ENCODE measurements at places on chromosomes 7 and 10. TPM values are rescaled to one million over a fixed set of nuclear protein-coding genes. Genes with fewer than 3 reads are reported as not detected.

NRAP gene
- total RNA-seq = not detected

CLCN1 gene
- 0.09 TPM for total RNA-seq

SLC16A12 gene
- total RNA-seq = not detected

BICC1 gene
- total RNA-seq = 2.5 TPM

GPR26 gene
- total RNA-seq = not detected

PILRA gene
- total RNA-seq = 2.7 TPM

PTF1A gene
- total RNA-seq = not detected

IDI2 gene
- total RNA-seq = not detected

HOGA1 gene
- 0.36 TPM for total RNA-seq

CNPY4 gene
- total RNA-seq = 27.9 TPM

FAM200A gene
- 10.9 TPM for total RNA-seq

RPEL1 gene
- not detected for total RNA-seq

RNF133 gene
- total RNA-seq = not detected

DNA sequence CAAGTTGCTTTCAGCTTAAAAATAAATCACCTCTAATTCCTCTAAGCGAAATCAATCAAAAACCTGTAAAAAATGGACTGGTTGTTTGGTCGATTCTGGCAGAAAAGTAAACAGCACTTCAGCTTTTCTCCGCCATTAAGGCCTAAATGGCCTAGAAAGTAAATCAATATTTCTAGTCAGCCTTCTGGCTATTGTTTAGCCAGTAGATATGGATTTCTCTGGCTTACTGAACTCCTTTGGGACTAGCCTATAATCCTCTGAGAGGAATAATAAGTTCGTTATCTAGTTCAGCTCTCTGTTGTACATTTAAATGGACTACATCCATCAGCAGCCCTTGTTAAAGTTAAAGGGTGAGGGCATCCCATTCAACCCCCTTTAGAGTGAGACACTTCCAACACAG is 400.1 kb upstream of the ETV1 start:
- no peaks in the 10 kb centered on the region for H3K27me3 ChIP-seq
- H3K36me3 ChIP-seq = no peaks in the 10 kb centered on the region
- H3K4me1 ChIP-seq = peaks cover 9% of the 10 kb centered on the region
- no peak overlapping the region for H3K27ac ChIP-seq

DNA sequence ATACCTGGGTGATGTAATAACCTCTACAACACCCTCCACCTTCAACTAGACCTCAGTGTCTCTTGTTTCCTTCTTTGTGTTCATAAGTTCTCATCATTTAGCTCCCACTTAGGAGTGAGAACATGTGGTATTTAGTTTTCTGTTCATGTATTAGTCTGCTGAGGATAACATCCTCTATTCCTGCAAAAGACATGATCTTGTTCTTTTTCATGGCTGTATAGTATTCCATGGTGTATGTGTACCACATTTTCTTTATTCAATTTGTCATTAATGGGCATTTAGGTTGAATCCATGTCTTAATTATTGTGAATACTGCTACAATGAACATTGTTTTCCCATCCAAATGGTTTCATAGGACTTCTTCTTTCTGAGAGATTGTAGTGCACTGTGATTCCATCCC is 135.7 kb downstream of the MBL2 start:
- no peaks in the 10 kb centered on the region for H3K27me3 ChIP-seq
- H3K27ac ChIP-seq = no peak overlapping the region
- DNase-seq = no peak

GRCh38 chr10:106399112-106399511 is 765.4 kb downstream of the SORCS1 start:
- H3K4me3 ChIP-seq = no peak overlapping the region
- H3K27ac ChIP-seq = peak overlapping the region; percentile 59
- no peaks in the 10 kb centered on the region for H3K36me3 ChIP-seq

- H3K27ac ChIP-seq = no peak overlapping the region
- peak; percentile 88 for DNase-seq
- H3K27me3 ChIP-seq = peaks cover 48% of the 10 kb centered on the region
- H3K36me3 ChIP-seq = no peaks in the 10 kb centered on the region
- H3K4me1 ChIP-seq = peaks cover 7% of the 10 kb centered on the region
- no peak overlapping the region for H3K4me3 ChIP-seq
Measured at GRCh38 chr7:131688738-131689661, 132.6 kb upstream of the PODXL start.

DNA sequence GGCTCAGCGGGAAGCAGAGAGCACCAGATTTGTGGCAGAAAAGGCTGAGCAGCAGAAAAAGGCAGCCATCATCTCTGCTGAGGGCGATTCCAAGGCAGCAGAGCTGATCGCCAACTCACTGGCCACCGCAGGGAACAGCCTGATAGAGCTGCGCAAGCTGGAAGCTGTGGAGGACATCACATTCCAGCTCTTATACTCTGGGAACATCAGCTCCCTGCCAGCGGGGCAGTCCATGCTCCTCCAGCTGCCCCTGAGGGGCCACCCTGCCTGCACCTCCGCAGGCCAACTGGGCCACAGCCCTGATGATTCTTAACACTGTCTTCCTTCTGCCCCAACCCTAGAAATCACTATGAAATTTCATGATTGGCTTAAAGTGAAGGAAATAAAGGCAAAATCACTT is 18.6 kb downstream of the CWF19L1 start:
- DNase-seq = no peak
- H3K27ac ChIP-seq = no peak overlapping the region
- no peaks in the 10 kb centered on the region for H3K27me3 ChIP-seq

GRCh38 chr10:16234916-16235315 is 201.9 kb upstream of the PTER start:
- no peak for DNase-seq
- no peaks in the 10 kb centered on the region for H3K4me1 ChIP-seq
- H3K27me3 ChIP-seq = peaks cover 16% of the 10 kb centered on the region

GRCh38 chr7:99083733-99084132 is 60.2 kb downstream of the SMURF1 start:
- H3K4me3 ChIP-seq = no peak overlapping the region
- no peak overlapping the region for H3K27ac ChIP-seq
- no peaks in the 10 kb centered on the region for H3K27me3 ChIP-seq

- H3K4me3 ChIP-seq = peak overlapping the region; percentile 90
- H3K27ac ChIP-seq = peak overlapping the region; percentile 86
- peaks cover 20% of the 10 kb centered on the region for H3K27me3 ChIP-seq
- DNase-seq = no peak
Measured at GRCh38 chr10:86970982-86971231, 2.6 kb downstream of the ADIRF start.

DNA sequence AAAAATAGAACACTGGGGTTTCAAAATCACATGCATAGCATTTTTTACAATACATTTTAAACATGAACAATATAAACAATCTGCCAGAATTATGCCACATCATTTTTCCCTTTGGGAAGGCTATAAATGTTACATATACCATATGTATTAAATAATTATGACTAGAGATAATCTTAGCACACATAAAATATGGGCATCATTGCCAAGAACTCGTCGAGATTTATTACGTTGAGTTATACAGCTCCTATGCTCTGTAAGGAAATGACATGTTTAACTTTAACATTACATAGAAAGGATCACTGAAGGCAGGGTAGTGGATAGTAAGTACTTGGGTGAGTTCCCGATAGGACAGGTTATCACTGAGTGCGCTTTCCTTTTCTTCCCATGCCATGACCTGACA is 267.8 kb downstream of the PARD3 start:
- H3K27ac ChIP-seq = no peak overlapping the region
- no peak for DNase-seq
- no peaks in the 10 kb centered on the region for H3K27me3 ChIP-seq
- peaks cover 10% of the 10 kb centered on the region for H3K4me1 ChIP-seq

- H3K4me1 ChIP-seq = no peaks in the 10 kb centered on the region
- peaks cover 43% of the 10 kb centered on the region for H3K27me3 ChIP-seq
- no peak for DNase-seq
- no peak overlapping the region for H3K27ac ChIP-seq
- H3K4me3 ChIP-seq = no peak overlapping the region
- H3K36me3 ChIP-seq = no peaks in the 10 kb centered on the region
Measured at GRCh38 chr7:38506756-38507155, 124.4 kb downstream of the AMPH start.

- DNase-seq = no peak
- no peaks in the 10 kb centered on the region for H3K27me3 ChIP-seq
- H3K36me3 ChIP-seq = no peaks in the 10 kb centered on the region
- no peak overlapping the region for H3K27ac ChIP-seq
Measured at GRCh38 chr10:116477986-116478664, 50.5 kb downstream of the PNLIPRP3 start.

GRCh38 chr7:2886900-2887299 is 42.8 kb upstream of the GNA12 start:
- peak; percentile 57 for DNase-seq
- H3K27me3 ChIP-seq = no peaks in the 10 kb centered on the region
- no peak overlapping the region for H3K4me3 ChIP-seq
- H3K36me3 ChIP-seq = no peaks in the 10 kb centered on the region
- no peak overlapping the region for H3K27ac ChIP-seq
- peaks cover 13% of the 10 kb centered on the region for H3K4me1 ChIP-seq

- peaks cover 3% of the 10 kb centered on the region for H3K36me3 ChIP-seq
- DNase-seq = no peak
Measured at GRCh38 chr10:4535521-4535920, 290.5 kb upstream of the AKR1E2 start.

GRCh38 chr10:4639960-4640359 is 186.0 kb upstream of the AKR1E2 start:
- no peaks in the 10 kb centered on the region for H3K36me3 ChIP-seq
- DNase-seq = no peak
- no peak overlapping the region for H3K27ac ChIP-seq

DNA sequence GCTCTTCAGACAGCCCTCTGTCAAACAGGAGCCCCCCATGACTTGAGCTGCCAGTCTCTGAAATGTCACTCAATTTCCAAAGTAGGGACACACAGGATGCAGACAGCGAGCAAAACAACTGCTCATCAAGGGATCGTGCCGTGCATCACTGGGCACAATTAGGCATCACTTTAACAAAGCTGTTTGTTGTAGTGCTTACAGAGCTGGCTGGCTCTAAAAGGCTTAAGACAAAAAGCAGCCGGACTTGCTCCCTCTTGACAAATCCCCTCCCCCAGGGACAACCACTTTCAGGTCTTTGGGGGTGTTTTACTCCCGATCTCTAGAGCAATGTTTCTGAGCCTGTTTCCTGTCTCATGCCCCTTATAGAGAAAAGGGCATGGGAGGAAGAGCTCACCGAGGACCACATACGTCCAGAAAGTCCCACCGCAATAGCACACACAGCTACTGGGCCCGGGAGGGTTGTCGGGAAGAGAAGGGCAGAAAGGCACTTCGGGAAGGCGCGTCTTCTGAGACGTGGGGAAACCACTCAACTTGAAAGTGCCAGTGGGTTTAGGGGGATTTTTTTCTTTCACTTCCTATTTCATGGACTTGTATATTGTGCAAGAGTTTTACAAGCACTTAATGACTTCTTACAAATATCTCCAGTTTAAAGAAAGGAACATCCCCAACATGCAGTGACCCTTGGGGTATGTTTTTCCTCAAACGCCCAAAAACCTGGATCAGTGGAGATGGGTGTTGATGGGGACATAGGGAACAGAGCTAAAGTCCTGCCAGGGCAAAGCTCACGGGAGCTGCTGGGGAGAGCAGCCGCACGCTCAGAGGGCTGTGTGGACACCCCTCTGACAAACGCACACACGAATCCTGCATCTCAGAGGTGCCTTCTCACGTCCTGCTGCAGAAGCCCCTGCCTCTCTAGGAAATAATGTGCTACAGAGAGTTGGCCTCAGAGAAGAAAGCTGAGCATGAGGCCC is 27.1 kb downstream of the LRRC20 start:
- H3K27ac ChIP-seq = peak overlapping the region; percentile 70
- H3K4me1 ChIP-seq = peaks cover 15% of the 10 kb centered on the region
- H3K4me3 ChIP-seq = no peak overlapping the region
- DNase-seq = no peak
- no peaks in the 10 kb centered on the region for H3K27me3 ChIP-seq
- no peaks in the 10 kb centered on the region for H3K36me3 ChIP-seq

DNA sequence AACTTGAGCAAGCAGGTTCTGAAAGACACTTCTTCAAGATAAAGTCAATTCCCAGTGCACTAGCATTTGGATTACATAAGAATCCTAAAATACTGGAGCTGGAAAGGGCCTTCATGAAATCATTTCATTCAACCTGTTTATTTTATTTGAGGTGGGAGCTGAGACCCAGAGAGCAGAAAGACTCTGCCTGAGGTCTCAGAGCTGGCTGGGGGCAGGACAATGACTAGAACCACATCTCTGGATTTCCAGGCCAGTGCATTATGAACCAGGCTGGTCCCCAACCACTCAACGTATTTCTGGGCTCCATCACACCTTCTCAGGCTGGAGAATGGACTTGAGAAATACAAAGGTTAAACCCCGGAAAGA is 8.4 kb downstream of the ANXA11 start:
- H3K4me1 ChIP-seq = no peaks in the 10 kb centered on the region
- H3K4me3 ChIP-seq = no peak overlapping the region
- no peaks in the 10 kb centered on the region for H3K27me3 ChIP-seq
- no peak overlapping the region for H3K27ac ChIP-seq
- peaks cover 8% of the 10 kb centered on the region for H3K36me3 ChIP-seq

- H3K27ac ChIP-seq = no peak overlapping the region
- no peaks in the 10 kb centered on the region for H3K36me3 ChIP-seq
- H3K27me3 ChIP-seq = no peaks in the 10 kb centered on the region
- no peak overlapping the region for H3K4me3 ChIP-seq
Measured at GRCh38 chr7:100469227-100470044, 5.4 kb upstream of the SPACDR start.

DNA sequence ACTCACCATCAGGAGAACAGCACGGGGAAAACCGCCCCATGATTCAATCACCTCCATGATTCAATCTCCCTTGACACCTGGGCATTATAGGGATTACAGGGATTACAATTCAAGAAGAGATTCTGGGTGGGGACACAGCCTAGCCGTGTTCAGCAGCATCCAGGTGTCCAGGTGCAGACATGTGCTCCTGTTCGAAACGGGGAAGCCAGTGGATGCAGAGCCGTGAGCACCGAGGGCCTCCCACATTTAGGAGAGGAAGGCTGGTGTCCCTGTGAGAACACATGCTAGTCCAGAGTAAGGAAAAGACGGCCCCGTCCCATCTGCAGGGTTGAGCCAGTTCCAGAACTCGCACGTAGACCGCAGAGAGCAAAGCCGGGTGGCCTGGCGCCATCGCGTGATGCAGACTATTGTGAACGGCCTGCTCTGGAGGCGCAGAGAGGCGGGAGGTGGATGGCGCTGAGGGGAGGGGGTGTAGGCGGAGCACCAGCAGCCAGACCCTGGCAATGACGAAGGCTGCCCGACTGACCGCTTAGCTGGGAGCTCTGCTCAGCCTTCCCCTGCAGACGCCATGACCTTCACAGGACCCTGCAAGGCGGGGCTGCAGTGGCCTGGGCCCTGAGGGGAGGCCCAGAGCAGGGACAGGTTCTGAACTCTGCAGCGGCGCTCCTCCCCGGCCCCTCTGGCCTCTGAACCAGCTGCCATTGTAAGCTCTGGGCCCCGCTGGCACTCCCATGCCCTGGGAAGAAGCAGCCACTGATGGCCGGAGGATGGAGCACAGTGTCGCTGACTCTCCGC is 141.6 kb upstream of the TCERG1L start:
- no peak overlapping the region for H3K27ac ChIP-seq
- peaks cover 14% of the 10 kb centered on the region for H3K4me1 ChIP-seq
- H3K4me3 ChIP-seq = peak overlapping the region; percentile 49
- DNase-seq = peak; percentile 41
